ENCODE measurements at places on chromosomes 11 and 22. TPM values are rescaled to one million over a fixed set of nuclear protein-coding genes. Genes with fewer than 3 reads are reported as not detected.

DNA sequence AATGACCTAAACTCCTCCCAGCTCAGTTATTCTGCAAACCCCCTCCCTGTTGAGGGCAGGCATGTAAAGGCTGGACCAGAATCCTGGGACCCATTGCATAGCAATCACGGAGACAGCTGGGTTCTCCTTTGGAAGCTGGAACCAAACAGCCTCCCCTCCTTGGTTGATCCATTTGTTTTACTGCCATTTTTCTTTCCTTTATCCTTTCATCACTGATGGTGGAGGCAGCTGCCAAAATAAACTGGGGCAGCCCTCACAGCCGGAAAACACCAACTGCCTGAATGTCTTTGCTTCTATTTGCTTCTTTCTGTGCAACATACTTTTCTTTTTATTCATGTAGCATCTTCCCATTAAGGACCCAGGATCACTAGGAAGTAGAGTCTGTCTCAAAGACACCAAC lies 150.0 kb upstream of the SYT13 start:
- H3K4me3 ChIP-seq, result no peak overlapping the region
- peaks cover 9% of the 10 kb centered on the region for H3K27me3 ChIP-seq
- no peak for DNase-seq
- H3K4me1 ChIP-seq, result no peaks in the 10 kb centered on the region
- H3K36me3 ChIP-seq, result no peaks in the 10 kb centered on the region

- DNase-seq, result peak; percentile 73
- H3K36me3 ChIP-seq, result no peaks in the 10 kb centered on the region
- peaks cover 42% of the 10 kb centered on the region for H3K4me1 ChIP-seq
- peak overlapping the region; percentile 85 for H3K27ac ChIP-seq
- peak overlapping the region; percentile 26 for H3K4me3 ChIP-seq
These were observed 34.2 kb upstream of the VPREB1 start for GRCh38 chr22:22210375-22210774.

DNA sequence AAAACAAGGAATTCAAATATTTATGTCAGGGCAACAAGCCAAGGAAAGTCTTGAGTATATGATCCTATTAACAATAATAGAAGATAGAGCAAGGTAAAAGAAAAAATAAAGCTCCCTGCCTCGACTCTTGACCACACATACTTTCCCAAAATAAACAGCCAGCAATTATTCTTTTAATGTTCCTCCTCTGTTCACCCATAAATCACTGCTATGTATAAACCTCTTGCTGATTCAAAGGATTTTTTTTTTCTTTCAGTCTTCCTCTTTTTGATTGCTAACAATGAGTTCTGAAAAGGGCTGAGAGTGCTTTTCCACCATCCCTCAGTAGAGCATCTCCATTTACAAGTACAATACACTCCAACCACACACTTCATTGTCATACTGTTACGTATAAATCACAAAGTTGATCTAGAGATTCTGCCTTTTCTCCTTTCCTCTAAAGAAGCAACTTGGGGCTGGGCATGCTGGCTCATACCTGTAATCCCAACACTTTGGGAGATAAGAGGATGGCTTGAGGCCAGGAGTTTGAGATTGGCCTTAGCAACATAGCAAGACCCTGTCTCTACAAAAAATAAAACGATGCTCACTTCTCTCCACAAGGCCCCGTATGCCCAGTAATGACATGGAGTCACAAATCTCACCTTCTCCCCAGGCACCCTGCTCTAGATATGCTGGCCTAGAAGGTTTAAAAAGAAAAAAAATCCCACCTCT lies 24.0 kb downstream of the RAB30 start:
- H3K4me1 ChIP-seq, result peaks cover 13% of the 10 kb centered on the region
- H3K27ac ChIP-seq, result no peak overlapping the region
- no peak overlapping the region for H3K4me3 ChIP-seq
- no peak for DNase-seq
- no peaks in the 10 kb centered on the region for H3K27me3 ChIP-seq

- no peak overlapping the region for H3K4me3 ChIP-seq
- H3K36me3 ChIP-seq, result peaks cover 42% of the 10 kb centered on the region
- no peak overlapping the region for H3K27ac ChIP-seq
- H3K27me3 ChIP-seq, result no peaks in the 10 kb centered on the region
- peaks cover 17% of the 10 kb centered on the region for H3K4me1 ChIP-seq
These were observed 5.9 kb upstream of the NRXN2 start for GRCh38 chr11:64728757-64729365.

DNA sequence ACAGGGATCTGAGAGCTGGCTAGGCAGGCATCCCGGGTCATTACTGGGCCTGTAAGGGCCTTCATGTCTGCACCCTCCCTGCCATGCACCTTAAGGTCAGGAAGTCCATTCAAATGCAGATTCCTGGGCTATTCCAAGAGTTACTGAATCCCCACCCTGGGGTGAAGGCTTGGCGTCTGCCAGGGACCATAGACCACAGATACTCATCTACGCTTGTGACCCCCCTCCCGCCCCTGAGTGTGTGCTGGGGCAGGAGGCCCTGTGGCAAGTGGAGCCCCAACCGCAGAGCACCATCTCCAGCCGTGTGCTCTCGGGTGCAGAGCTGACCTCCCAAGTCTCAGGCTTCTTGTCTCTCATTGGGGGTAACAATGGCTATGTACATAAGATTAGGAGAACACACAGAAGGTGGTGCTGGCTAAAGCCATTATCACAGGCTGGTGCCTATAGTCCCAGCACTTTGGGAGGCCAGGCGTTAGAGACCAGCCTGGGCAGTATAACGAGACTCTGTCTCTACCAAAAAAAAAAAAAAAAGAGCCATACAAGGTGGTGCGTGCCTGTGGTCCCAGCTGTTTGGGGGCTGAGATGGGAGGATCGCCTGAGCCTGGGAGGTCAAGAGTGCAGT lies 19.1 kb upstream of the KCNQ1OT1 start:
- H3K27me3 ChIP-seq, result no peaks in the 10 kb centered on the region
- DNase-seq, result no peak
- no peak overlapping the region for H3K4me3 ChIP-seq

- H3K4me1 ChIP-seq, result no peaks in the 10 kb centered on the region
- H3K27me3 ChIP-seq, result no peaks in the 10 kb centered on the region
- no peak for DNase-seq
- no peak overlapping the region for H3K4me3 ChIP-seq
- H3K27ac ChIP-seq, result no peak overlapping the region
These were observed 712.6 kb upstream of the ANO5 start for GRCh38 chr11:21480240-21480639.

DNA sequence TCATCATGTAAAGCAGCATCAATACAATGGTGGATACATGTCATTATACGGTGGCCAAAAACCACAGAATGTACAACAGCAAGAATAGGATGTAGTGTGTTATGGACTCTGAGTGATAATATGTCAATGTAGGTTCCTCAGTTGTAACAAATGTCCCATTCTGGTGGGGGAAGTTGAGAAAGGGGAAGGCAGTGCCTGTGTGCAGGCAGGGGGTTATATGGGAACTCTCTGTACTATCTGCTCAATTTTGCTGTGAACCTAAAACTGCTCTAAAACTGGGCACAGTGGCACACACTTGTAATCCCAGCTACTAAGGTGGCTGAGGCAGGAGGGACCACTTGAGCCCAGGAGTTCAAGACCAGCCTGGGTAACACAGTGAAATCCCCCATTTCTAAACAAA lies 5.9 kb downstream of the CHKA start:
- H3K36me3 ChIP-seq, result peaks cover 13% of the 10 kb centered on the region
- no peak for DNase-seq
- no peaks in the 10 kb centered on the region for H3K27me3 ChIP-seq
- no peak overlapping the region for H3K27ac ChIP-seq
- no peak overlapping the region for H3K4me3 ChIP-seq

DNA sequence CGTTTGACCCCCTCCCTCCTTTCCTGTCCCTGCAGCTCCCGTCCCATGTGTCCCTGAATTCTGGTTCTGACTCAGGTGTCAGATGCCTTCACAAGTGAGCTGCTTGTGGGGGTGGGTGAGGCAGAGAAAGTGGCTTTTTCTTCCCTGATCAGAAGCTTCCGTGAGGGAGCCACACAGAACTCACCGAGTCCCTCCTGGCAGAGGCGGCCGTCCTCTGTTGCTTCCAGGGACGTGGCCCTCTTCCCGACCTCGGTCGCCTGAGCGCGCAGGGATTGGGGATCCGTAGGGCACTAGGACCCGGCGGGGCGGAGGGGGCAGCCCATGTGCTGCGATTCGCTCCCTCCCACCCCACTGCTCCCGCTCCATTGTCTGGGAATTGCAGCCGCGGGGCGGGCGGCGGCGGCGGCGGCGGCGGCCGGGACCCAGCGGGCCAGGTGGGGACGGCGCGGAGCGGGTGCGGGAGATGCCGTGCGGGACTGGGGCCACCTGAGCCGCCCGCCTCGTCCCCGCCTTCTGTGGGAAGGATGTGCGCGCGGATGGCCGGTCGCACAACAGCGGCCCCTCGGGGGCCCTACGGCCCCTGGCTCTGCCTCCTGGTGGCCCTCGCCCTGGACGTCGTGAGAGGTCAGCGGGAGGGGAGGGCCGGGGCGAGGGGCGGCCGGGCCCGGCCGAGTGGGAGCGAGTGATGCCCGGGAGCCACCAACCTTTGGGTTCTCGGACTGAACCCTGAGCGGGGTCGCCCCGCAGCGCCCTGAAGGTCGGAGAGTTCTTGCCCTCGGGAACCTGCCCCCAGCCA lies at the start of gene TMEM132A:
TMEM132A (plus strand) TSS at position 351 of the 796 bp plus-strand sequence; CDS start at position 525, 174 bp downstream.
- H3K4me3 ChIP-seq, result peak within 1 kb of the TSS; percentile 53
- H3K36me3 ChIP-seq, result peaks cover 35% of the 10 kb centered on the region
- peaks cover 25% of the 10 kb centered on the region for H3K27me3 ChIP-seq
- H3K27ac ChIP-seq, result no peak within 1 kb of the TSS
- peaks cover 13% of the 10 kb centered on the region for H3K4me1 ChIP-seq

Gene OR5AN1
- total RNA-seq, result not detected

Gene OAF
- total RNA-seq, result 5.3 TPM

Gene UBQLN3
- not detected for total RNA-seq

Gene CCT8L2
- total RNA-seq, result not detected

Gene HORMAD2
- total RNA-seq, result not detected

Gene PATE4
- total RNA-seq, result not detected
